Cardiac fibroblast (primary cell): ENCODE measurements at places on chromosomes 5 and 9.

DNA sequence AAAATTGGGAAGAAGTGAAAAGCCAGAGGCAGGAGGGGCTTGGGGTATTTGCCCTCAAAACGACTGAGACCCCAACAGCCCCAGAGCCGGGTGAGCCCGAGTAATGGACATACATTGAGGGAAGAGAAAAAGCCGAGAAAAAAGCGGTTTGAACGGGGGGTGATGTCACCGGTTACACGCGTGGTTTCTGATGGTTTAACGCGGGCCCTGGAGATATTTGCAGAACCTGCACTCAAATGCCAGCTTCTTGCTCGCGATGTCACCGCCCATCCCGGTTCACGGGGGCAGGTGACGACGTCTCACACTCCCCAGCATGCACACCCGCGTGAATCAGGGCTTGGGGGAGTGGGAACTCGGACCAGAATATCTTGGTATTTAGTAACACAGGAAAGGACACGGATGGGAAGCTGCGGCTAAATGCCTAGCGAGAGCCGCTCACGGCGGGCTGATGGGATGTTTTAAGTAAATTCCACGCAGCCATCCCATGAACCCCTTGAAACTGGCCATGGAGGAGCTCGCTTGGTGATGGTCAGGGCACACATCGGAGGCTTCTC lies 102.0 kb upstream of the RAPGEF1 start:
- no peak for DNase-seq

GRCh38 chr5:151775025-151775606 lies 3.4 kb downstream of the G3BP1 start:
- DNase-seq: no peak

DNA sequence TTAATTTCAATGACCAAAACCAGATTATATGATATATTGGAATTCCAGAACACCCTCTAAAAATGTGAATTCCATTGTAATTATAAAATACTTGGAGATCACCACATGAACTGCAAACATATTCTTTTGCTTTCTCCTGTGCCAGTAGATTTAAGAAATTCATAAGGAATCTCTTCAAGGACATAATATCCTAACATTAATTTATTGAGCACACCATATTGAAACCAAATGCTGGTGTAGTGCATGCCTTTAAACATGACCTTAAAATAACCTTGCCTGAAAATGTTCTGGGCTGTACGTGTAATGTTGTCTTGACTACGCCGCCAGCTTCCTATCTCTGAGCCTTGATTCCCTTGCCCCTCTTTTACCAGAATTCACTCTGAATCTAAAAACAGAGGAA lies 205.0 kb upstream of the ACTBL2 start:
- no peak for DNase-seq

GRCh38 chr9:81787747-81788632 lies 98.6 kb upstream of the TLE1 start:
- DNase-seq: peak; percentile 97

DNA sequence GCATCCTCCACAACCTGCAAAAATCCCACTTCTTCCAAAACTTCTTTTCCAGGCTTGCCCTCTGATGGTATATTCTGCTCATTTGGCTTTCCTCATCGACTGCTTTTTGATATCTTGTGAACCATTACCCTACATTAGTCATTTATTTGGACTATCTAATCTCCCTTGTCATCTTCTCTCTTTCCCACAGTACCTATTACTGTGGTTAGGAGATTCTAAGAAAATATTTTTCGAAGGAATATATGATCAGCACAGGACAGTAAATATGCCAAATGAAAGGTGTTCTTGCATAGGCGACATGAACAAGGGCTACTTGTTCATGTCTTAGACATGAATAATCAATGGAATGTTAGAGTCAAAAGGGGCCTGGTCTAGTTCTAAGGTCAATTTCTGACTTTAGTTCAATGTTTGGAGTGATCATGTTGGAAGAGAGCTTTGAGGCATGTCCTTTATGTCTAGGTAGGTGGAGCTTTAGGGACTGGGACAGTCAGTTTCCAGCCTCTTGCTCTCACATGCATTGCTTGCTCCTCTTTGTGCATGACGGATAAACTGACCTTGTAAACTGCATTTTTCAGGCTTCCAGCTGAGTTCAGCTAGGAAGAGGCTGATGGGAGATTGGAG lies 243.4 kb upstream of the RPS23 start:
- no peak for DNase-seq

DNA sequence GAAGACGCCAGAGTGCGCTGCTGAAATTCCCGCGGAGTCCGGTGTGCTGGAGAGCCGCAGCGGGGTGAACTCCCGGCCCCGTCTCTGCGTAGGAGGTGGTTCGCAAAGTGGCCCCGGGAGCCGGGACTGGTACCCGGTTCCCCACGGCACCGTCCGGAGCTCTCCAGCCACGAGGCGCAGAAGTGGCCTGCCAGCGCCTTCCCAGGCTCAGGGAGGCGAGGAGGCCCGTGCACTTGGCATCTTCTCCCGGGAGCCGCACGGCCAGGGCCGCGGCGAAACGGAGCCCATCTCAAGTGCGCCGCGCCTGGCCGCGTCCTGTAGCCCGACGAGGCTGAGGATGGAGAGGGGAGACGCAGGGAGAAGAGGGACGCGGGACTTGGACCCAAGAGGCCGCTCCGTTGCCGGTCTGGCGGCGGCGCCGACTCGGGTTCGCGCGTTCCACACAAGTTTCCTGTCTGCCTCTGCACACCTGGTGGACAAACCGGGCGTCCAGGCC lies 1.1 kb upstream of the IRX1 start:
- DNase-seq: no peak

DNA sequence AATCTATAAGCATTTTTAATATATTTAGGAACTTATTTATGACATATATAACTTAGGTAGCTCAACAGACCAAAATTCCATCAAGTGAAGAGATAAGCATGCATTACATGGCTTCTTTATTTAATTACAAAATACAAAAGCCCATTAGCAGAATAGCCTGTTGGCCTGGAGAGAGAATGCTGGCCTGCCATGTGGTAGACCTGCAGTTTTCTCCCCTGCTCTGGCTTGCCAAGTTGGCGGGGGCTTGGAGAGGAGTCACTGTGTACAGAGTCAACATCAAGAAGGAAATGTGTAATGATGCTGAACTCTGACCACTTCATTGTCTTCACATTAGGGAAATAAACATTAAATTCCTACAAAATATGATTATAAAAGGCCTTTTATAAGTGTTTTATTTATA lies 69.8 kb upstream of the CNTLN start:
- peak; percentile 51 for DNase-seq

GRCh38 chr9:85420750-85421149 lies 321.0 kb downstream of the AGTPBP1 start:
- peak; percentile 44 for DNase-seq

GRCh38 chr5:15518786-15519185 lies 18.8 kb downstream of the FBXL7 start:
- no peak for DNase-seq

- DNase-seq: peak; percentile 63
These were observed 130.3 kb downstream of the CDC42SE2 start for GRCh38 chr5:131394128-131394527.

DNA sequence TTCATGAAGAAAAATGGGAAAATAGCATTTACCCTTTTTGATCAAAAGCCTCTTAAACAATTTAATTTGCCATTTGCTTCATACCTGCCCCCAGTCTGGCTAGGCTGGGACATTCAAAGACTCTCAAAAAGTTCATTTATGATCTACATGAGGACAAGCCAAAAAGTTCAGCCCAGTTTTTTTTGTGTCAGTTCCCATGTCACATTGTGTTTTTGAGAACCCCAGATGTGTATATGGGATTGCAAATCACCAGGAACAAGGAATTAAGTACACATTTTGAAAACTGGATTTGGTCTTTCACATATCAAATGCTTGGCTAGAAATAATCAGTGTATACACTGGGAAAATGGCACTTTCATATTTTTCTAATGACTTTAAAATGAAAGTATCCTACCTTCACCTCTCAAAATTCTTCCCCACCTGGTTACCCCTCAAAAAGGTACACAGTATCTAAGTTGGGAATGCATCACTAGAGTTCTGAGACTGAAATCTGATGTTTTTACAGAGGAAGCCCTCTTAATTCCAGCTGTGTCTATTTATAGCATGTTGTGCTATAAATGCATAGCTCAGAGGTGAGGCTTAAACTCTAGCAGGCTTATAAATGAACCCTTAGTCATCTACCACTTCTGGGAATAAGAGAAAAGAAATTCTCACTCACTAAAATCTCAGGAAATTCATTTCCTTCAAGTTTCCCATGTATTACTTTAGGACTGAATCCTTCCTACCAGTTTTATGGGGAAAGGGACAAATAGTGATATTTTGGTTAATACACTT lies 9.3 kb downstream of the STOM start:
- DNase-seq: peak; percentile 89

DNA sequence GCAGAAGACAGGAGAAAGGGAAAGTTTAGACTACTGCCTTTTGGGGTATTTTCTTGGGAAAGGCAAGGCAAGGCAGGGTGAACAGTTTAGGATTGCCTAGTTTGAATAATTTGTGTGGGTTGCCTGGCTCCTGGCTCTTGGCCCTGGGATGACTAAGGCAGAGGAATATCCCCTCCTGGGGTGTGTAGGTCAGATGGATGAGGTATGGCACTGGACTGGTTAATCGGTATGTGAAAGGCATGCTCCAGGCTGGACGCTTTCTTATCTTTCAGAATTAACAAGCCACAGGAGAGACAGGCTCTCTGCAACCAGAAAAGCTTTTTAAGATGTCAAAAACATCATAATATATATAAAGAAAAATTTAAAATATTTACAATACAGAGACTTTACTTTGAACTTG lies 58.6 kb downstream of the STARD4 start:
- DNase-seq: peak; percentile 11

GRCh38 chr5:122390694-122391093 lies 78.7 kb downstream of the SNCAIP start:
- DNase-seq: no peak

GRCh38 chr5:82211855-82212572 lies 66.1 kb downstream of the RPS23 start:
- DNase-seq: no peak

DNA sequence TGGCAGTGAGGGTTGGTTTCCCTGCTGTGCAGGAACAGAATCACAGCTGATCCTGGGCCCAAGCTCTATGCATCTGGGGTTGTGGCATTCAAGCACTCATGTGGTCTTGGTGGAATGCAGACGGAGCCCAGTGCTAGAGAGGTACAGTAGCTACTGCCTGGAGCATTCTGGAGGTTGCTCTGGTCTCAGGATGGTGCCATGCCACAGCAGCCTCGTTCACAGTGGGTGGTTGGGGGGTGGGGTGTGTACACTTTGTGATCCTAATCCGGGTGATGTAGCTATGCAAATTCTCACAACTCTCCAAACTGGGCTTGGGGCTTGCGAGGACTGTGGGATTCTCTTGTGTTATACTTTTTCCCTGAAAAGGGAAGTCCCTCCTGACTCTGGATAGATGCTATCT lies 45.2 kb downstream of the FGD3 start:
- no peak for DNase-seq

- no peak for DNase-seq
These were observed 80.7 kb downstream of the NRG2 start for GRCh38 chr5:139962445-139962844.

- no peak for DNase-seq
These were observed 2.9 kb upstream of the LCP2 start for GRCh38 chr5:170300361-170301013.

DNA sequence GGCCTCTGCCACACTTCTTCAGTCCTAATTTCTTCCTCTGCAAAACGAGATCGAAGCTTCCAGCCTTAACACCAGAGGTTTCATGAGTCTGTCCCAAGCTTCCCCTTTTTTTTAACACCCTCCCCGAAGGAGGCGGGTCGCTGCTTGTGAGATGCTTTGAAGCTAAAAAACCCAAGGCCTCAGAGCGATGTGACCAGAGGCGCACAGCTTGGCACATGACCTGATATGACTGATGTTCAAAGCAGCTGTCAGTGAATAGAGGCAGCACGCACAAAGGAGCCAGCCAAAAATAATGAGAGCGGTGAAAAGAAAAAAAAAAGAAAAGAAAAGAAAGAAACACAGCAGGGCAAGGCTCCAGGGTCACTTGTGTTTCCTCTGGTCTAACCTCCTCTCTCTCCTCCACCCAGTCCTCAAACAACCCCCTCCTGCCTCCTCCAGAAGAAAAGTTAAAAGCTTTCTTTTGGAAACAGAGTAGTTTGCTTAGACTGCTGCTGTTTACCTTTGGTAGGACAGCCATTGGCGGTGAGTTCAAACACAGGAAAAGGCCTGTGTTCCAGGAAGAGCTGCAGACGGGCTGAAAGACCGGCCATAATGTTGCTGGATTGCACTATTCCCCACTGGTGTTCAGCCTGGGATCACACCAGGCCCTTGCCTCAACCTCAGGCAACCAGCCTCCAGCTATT lies 10.9 kb upstream of the ZNF366 start:
- DNase-seq: peak; percentile 61

DNA sequence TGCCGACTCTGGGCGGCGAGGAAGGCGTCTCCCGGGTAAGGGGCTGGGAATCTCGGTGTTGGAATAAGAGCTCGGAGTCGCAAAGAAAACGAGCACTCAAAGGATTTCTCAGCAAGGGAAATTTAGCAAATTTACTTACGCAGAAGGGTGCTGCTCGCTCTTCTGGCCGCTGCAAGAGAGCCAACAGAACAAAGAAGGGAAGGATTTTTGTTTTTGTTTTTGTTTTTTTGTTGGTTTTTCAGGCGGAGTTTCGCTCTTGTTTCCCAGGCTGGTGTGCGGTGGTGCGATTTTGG lies 279 bp downstream of the GTF3C5 start:
- DNase-seq: no peak

- DNase-seq: peak; percentile 56
These were observed 1.0 kb upstream of the RXRA start for GRCh38 chr9:134325096-134325812.

- peak; percentile 81 for DNase-seq
These were observed 133.1 kb downstream of the GABBR2 start for GRCh38 chr9:98575379-98576346.

DNA sequence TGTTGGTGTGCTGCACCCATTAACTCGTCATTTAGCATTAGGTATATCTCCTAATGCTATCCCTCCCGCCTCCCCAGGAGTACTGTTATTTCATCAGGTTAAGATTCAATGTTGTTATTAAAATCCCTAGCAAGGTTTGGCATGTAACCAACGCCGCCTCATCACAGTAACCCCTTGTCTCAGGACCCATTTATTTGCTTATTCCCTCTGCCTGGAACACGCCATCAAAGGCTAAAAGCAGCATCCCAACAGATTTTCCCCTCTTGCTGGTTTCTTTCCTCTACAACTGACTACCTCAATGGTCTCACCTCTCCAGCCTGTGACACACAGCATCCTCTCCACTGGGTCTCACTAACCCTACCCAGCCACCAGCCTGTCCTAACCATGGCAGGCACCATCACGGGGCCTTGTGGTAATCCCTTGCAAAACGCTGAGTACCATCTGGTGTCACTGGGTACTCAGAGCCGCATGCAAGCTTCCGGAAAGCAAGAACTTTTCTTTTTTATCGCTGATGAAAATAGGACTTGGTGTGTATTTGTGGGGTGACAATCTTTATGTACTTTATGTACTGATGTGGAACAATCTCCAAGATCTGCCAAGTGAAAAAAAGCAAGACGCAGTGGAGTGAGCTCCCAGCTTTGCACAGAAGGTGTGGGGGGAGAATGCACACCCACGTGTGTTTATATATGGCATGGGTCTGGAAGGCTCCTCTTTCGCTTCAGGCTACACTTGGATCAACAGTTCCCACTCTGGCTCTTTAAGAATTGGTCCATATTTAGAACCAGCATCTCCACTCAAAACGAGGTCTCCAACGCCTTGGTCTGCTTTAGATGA lies 6.1 kb downstream of the RPS14 start:
- no peak for DNase-seq

- DNase-seq: no peak
These were observed 136.9 kb downstream of the OLFM1 start for GRCh38 chr9:135224286-135224877.

- DNase-seq: no peak
These were observed 85.4 kb downstream of the TMEM167A start for GRCh38 chr5:82991678-82992323.

GRCh38 chr9:122377241-122378164 lies 6.7 kb downstream of the PTGS1 start:
- peak; percentile 49 for DNase-seq
